ENCODE measurements at places on chromosomes 1 and 21.

- no peak for DNase-seq
Measured at GRCh38 chr1:49026230-49026811, 249.6 kb upstream of the BEND5 start.

- DNase-seq, result peak; percentile 16
Measured at GRCh38 chr1:205812271-205812877, 624 bp downstream of the SLC41A1 start.

DNA sequence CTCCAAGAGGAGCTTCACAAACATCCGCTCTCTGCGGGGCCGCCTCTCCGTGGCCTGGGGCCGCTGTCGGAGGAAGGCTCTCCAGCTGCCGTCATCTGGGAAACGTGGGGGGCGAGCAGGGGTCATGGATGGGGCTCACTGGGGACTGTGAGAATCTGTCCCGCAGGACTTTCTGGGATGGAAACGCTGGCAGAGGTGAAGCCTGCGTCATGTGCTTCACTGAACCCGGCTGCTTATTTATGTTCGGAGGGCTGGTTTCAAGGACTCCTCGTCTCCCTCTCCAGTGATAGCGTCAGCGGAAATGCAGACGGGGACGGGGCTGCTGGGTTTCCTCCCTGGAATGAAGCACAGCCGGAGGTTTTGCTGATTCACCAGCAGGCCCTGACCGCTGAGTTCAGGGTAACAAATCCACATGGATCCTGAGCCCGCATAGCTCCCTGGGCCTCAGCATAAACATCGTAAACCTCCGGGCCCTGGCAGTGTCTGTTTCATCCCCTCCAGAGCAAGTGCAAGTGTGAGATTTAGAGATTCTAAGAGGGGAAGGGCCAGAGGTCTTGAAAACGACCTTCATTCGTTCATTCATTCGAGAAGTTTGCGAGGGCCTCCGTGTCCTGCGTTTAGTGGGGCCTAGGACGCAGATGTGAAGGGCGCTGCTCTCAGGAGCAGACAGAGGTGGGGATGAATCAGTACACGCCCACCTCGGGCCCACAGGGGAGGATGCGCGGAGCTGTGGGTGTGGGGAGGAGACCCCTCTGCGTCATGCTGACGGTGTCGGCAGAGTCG, 7.0 kb upstream of the POFUT2 start:
- no peak for DNase-seq

DNA sequence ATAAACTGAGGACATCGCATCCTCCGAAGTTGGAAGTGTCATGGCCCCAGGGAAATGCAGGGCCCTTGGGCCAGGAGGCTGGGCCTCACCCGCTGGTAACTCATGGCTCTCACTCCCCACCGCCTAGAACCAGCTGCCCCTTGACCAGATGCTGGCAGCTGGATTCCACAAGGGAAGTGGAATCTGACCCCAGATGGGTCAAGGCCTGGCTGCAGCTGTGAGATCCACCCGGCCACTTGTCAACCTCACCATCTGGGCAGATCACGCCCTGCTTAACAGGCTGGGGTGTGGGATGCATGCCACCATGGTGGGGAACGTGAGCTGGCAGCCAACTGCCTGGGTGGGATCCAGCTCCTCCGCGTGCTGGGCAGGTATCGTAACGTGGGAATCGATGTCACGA, 25.5 kb downstream of the KCNAB2 start:
- no peak for DNase-seq

DNA sequence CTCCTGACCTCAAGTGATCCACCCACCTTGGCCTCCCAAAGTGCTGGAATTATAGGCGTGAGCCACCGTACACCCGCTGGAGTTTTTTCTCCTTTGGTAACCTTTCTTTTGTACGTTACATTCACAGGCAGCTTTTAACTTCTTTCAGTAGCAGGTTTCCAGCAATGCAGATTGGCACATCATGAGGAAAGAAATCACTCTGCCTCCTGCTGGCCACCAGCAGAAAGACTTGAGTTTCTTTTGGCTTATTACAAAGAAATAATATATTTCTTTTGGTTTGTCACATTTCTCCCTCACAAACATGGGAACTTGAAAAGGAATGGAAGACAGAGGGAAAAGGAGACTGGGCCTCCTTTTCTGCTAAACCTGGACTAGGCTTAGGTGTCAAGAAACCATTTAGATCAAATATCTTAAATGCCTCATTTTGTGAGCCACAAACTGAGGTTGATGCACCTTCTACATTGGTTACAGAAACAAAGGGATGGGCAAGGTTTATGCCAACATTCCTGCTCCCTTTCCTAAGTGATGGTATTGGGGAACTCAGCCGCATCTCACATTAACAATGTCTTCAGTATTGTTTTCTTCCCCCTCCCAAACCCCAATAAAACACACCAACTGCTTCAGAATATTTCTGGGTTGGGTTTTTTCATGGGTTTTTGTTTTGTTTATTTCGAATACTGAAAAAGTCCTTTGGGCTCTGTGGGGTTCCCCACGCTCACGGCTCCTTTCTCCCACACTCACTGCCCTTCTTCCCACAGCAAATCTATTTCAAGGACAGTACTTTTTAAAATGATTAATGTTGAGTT, 7.7 kb downstream of the ENSA start:
- peak; percentile 45 for DNase-seq

- DNase-seq, result no peak
Measured at GRCh38 chr1:183778568-183779433, 26.1 kb upstream of the RGL1 start.

GRCh38 chr1:156468693-156469345, 31.8 kb downstream of the MEF2D start:
- DNase-seq, result no peak

GRCh38 chr1:3981261-3981660, 81.2 kb upstream of the C1orf174 start:
- DNase-seq, result no peak

DNA sequence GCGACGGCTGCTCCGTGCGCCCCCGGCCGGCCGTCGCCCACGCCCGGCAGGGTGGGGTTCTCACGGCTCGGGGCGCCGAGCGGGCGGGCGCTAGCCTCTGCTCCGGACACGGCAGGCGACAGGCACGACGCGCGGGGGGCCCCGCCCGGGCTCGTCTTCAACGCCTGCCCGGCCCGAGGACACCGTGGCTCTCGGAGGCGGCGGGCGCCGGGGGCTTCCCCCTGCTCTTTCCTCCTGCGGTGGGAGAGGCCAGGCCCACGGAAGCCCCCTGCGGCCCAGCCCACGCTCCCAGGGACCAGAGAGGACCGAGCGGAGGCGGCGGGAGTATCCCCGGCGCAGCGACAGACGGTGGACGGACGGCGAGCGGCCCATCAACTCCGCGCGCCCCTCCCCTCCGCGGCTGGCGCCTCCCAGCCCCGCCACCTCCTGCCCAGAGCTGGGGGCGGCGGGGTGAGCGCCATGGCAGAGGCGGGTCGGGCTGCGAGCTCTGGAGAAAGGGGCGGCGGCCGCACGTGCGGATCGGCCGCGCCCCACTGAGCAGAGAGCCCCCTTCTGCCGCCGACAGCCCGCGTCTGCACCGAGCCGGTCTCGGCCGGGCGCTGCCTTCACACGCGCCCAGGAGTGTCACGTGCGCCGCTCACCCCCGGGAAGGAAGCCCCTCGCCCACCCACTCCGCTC, at the start of the genes SHE and TDRD10:
TSS of gene SHE (minus strand) at position 347 of the 678 bp plus-strand sequence. CDS start 386 bp downstream, outside the sequence.
TSS of gene TDRD10 (plus strand) at position 154 of the 678 bp plus-strand sequence. CDS start 4,685 bp downstream, outside the sequence.
- peak; percentile 18 for DNase-seq

- no peak for DNase-seq
Measured at GRCh38 chr1:96425382-96426129, 296.0 kb upstream of the PTBP2 start.

GRCh38 chr1:32878183-32878582, 7.5 kb upstream of the FNDC5 start:
- DNase-seq, result no peak

- no peak for DNase-seq
Measured at GRCh38 chr1:74502432-74502831, 10.0 kb downstream of the LRRC53 start.

DNA sequence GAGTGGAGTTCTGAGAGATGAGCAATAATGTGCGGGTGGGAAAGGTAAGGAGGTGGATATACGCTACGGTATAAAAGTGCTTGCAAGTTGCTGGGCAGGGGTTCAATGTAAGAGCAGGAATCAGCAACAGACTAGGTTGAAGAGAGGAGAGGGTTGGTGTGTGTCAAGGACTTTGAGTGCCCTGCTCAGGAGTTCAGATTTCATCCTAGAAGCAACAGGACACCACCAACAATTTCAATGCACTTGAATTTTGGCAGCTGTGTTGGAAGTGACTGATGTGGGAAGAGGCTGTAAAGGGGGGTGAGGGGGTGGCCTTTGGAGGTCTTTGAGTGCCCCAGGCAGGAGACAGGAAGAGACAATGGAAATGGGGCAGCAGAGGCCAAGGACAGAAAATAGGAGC, 57.3 kb downstream of the RHOU start:
- no peak for DNase-seq

- DNase-seq, result no peak
Measured at GRCh38 chr1:162722036-162722435, 68.5 kb upstream of the HSD17B7 start.
